Glomerular endothelial cell (primary cell): ENCODE measurements at places on chromosomes 2 and 18. TPM values are rescaled to one million over a fixed set of nuclear protein-coding genes. Genes with fewer than 3 reads are reported as not detected.

The SLC40A1 gene
- total RNA-seq, result 3.0 and 4.8 TPM in 2 replicates

The TSPYL6 gene
- total RNA-seq, result 0.06 TPM in 1 of 2 replicates, not detected in the other

The CAVIN2 gene
- total RNA-seq, result 240 and 291 TPM in 2 replicates

The ELOA2 gene
- total RNA-seq, result not detected in 2 replicates

The PLCL1 gene
- 5.0 and 5.3 TPM in 2 replicates for total RNA-seq

- DNase-seq, result no peak
These were observed 215.3 kb downstream of the TTC32 start for GRCh38 chr2:19686439-19686838.

DNA sequence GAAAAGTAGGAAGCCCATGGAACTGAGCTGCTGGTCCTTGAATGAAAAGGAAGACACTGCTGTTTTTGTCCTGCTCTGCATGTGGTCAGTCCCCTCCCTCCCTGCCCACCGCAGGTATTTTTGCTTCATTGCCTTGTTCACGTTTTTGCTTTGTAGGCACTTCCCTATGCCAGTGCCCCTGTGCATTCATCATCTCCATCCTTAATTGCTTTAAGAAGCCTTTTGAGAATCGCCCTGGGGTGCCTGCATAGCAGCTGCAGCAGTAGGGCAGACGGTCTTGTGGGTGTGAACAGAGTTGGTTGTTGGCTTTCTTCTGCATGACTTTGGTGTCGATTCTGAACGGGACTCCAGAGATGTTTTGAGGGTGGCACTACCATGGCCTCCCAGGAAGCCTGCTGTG, 97.0 kb downstream of the CABLES1 start:
- no peak for DNase-seq

DNA sequence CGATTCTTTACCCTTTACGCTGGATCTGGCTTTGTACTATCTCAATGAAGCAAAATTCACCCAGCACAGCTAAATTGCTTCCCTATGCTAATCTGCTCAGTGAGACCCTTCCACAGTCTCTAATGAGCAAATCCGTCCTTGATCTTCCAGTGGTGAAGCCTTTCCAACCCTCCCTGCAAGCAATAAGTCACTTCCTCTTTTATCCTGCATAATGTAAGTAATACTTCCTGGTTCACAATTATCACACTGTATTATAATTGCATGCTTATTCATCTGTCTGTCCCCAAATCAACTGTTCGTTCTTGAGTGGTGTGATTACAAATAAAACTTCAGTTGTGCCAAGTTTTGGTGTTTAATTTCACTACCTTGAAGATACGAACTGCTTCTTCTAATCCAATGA, 404.0 kb downstream of the ADCYAP1 start:
- no peak for DNase-seq

DNA sequence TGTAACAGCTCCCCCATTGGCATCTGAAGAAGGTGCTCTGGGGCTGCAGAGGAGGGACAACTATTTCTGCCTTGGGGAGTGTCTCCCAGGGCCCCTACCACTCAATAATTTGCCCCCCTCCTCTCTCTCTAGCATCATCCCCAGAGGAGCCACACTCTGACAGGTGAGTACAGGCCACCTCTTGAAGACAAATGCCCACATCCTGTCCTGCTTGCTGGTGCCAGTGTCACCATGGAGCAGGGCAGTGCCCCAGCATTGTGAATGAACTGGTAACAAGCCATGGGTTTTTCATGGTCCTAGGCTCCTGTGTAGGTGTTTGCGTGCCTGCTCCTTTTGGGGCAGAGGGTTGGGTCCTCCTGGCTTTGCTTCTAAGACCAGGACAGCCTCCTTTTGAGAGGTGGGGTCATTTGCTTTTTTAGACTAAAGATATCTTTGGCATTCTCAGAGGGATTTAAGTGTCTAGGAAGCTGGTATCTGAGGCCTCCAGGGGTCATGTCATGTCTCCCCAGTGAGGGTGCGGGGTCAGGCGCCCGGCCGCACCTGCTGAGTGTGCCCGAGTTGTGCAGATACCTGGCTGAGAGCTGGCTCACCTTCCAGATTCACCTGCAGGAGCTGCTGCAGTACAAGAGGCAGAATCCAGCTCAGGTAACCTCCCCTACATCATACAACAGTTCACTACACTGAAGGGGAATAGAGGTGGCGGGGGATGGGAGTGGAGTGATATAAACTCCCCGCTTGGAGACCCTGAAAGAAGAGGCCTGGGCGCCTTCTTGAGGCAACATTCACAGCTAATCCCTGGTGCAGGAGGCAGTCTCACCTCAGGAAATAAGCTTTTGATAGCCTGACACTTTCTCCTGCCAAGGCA, 1.8 kb downstream of the RETREG2 start:
- no peak for DNase-seq

DNA sequence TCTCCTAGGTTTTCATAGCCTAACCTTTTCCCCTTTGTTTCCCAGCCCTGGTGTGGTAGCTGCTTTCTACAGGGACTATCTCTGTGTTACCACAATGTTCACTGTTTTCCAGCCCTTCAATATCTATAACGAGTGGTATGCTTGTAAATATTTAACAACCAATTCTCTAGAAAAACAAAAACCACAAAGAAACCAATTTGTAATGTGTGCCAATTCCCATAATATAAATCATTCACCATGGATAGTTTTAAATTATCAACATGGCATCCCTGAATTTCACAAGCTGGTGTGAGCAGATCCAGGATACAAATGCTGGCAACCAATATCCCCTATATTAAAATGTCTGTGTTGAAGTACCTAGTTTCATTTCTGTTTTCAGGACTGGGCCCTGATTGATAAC, 207.5 kb upstream of the FBXO11 start:
- DNase-seq, result no peak

- DNase-seq, result no peak
These were observed 90.8 kb upstream of the ATL2 start for GRCh38 chr2:38467768-38468455.

DNA sequence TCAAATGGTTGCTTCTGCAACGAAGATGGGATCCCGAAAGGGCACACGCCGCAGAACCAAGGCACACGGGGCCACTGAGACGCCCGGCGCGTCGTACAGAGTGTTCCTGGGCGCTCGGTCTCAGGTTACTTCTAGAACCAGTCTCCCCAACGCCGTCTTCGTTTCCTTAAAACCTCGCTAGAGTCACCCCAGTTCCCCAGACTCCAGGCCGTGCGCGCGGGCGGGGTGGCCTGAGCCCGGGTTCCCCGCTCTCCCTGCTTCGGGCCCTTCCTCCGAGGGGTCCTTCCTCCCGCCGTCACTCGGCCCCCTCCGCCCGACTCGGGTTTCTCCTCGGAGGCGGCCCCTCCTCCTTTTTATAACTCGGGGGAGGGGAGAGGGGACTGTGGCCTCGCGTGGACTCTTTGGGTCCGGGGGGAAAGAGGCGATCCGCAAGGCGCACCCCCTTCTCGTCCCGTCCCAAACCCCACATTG, 774 bp upstream of the FZD7 start:
- no peak for DNase-seq

DNA sequence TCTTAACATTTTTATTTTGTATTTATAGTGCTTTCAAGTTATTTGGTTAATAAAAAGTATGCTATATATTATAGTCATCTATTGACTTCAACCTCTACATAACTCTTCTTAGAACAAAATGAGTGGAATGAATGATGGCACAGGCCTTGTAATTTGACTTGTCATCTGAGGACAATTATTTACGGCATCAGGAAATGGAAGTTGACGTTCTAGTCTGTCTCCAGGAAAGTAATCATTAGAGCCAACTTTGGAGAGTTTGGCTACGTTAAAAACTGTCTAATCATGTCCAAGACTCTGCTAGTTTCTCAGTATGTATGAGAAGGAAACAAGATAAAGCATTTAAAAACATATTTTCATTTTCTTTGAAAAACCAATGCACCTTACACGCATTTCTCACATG, 353.6 kb downstream of the ARHGAP15 start:
- DNase-seq, result no peak
